ENCODE measurements at places on chromosomes 1 and 21. TPM values are rescaled to one million over a fixed set of nuclear protein-coding genes. Genes with fewer than 3 reads are reported as not detected.

DNA sequence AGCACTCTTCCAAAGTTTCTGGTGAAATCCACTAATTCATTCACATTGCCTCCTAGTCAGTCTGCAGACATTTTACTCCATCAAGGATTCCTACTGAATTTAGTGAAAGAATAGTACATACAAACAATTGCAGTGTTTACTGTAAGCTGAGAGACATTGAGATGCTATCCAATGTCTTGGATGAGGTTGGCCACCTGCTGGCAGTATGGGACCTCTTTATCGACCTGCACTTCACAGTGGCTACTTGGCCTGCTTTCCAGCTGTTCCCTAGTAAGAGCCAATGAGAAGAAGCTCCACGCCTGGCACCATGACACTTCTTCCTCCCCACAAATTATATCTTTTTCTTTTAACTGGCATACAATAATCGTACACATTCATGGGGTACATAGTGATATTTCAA lies 51.5 kb upstream of the LRIF1 start:
- DNase-seq, result no peak

GRCh38 chr1:63746129-63746864 lies 27.5 kb upstream of the ROR1 start:
- DNase-seq, result no peak

The YRDC gene
- 18.4 TPM for total RNA-seq

GRCh38 chr1:54296666-54297065 lies 96.7 kb downstream of the MRPL37 start:
- no peak for DNase-seq

GRCh38 chr1:35573198-35574124 lies at the start of gene TFAP2E:
TSS of gene TFAP2E (plus strand) at chr1:35573314. CDS start at chr1:35573578, 264 bp downstream.
- no peak for DNase-seq

DNA sequence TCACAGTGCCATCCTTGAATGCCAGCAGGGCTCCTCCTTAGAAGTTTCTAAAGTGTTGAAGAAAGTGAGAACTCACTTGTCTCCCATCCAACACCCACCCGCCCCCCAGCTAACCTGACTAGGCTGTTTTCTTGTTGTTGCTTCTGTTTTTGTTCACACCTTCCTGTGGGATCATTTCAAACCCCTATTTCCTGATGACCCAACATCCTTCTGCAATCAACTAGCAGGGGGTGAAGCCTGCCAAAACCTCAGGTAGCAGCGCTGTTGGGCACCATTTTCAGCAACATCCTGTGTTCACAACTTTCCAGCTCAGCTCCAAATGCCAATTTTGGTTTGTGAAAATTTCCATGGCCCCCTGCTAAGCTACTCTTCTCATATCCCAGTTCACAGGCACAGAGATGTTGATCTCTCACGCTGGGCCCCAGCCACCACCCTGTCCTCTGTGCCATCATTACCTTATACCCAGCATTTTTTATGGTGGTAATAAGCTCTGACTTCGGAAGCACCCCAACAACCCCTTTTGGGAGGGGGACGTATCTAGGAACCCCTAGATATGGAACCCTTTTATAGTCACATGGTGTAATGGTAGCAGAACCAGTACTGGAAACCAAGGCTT lies 41.4 kb downstream of the CDC7 start:
- DNase-seq, result no peak

The DNALI1 gene
- total RNA-seq, result 0.16 TPM

DNA sequence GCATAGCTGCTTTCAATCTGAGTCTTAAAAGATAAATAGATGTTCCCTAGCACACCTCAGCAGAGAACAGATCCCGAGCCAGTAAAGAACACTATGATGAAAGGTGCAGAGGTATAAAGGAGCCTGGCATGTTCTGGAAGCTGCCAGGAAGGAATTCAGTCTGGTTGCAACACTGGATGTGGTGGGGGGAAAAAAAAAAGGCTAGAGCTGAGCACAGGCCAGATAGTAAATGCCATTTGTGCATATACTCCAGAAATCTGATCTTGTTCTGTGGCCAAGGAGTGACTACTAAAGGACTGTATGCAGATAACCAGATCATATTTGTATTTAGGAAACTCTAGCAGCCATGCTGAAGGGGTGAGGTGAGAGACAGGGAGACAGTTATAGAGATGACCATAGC lies 240.3 kb downstream of the VAV3 start:
- DNase-seq, result no peak

- DNase-seq, result no peak
Observed at GRCh38 chr21:42118901-42119300, 47.8 kb downstream of the UMODL1 start.

The CHI3L2 gene
- 11.2 TPM for total RNA-seq

GRCh38 chr1:37682334-37682987 lies 9.9 kb upstream of the CDCA8 start:
- DNase-seq, result peak; percentile 59

- DNase-seq, result no peak
Observed at GRCh38 chr21:42503711-42504110, 7.7 kb upstream of the RSPH1 start.

The SLC44A5 gene
- total RNA-seq, result 0.23 TPM

DNA sequence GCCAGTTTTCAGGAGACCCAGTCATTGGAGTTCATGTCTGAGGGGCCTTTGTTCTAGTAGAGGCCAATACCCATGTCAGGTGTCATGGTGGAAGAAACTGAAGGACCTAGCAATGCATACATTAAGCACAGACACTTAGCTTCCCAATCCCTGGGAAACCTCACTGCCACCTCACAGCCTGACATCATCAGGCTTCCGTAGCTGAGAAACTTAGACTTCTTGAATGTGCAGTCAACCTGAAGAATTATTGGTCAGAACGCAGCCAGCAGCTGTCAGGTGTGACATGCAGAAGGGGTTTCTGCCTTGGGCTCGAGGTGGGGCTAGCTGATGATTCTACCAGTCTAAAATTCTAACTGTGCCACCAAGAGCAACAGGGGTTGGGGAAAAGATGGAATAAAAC lies 1.9 kb upstream of the ITPKB start:
- no peak for DNase-seq

The HSD3B1 gene
- not detected for total RNA-seq

- DNase-seq, result no peak
Observed at GRCh38 chr21:46109313-46110221, 11.7 kb downstream of the COL6A2 start.

The PROK1 gene
- not detected for total RNA-seq

GRCh38 chr1:13832100-13832499 lies 132.1 kb downstream of the PRDM2 start:
- DNase-seq, result no peak

The REN gene
- total RNA-seq, result not detected

DNA sequence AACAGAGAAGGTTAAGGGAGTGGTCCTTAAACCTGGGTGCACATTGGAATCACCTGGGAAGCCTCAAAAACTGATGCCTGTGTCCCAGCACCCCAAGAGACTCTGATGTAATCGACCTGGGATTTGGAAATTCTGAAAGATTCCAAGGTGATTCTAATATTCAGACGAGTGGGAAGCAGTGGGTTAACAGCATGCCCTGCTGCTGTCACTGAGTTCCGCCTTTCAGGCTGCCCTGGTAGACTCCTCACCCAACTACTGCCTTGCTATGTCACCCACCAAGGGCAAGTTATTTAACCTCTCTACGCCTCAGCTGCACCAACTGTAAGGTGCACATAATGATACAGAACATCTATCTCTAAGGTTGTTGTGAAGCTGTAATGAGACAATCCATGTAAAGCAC lies 59.2 kb downstream of the CD34 start:
- DNase-seq, result no peak

- DNase-seq, result no peak
Observed at GRCh38 chr1:7356079-7356478, 415.0 kb upstream of the VAMP3 start.

The MFAP2 gene
- total RNA-seq, result not detected

- DNase-seq, result no peak
Observed at GRCh38 chr21:37869661-37870060, 46.6 kb downstream of the KCNJ6 start.

The PIK3C2B gene
- total RNA-seq, result 36.0 TPM

DNA sequence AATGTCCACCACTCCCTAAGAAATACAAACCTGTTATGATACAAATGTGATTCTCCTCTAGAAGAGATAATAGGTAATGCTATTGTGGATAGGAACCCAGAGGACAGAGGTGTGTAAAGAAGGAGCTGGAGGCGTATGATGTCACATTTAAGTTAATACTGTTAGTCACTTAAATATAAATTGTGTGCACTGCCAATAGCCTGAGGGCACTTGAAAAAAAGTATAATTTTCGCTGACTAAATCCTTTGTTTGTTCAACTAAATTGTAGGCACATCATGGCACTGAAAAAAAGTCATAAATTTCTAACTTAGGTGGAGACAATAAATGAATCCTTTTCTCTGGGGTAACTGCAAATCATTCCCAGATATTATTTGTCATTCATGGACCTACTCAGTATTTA lies 4.4 kb downstream of the RCSD1 start:
- DNase-seq, result no peak

Data from T-cell (primary cell).